Mucosa of gallbladder (tissue), 1 donor: ENCODE measurements at places on chromosomes 2 and 18.

DNA sequence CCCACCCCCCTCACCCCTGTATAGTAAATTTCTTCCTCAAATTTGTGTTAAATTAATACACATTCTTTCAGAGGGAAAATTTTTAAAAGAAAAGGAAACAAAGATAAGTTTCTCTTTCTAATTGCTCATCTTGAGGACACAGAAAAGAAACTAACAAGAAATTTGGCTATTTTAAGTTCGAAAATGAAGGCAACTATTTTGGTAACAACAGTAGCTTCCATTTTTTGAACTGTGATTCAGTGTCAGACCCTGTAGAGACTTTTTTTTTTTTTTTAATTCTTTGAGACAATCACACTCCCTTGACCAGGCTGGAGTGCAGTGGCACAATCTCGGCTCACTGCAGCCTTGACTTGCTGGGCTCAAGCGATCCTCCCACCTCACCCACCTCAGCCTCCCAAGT lies 194.9 kb downstream of the SS18 start:
- DNase-seq, result no peak

GRCh38 chr2:26542676-26543505 lies 65.0 kb upstream of the OTOF start:
- DNase-seq, result no peak

DNA sequence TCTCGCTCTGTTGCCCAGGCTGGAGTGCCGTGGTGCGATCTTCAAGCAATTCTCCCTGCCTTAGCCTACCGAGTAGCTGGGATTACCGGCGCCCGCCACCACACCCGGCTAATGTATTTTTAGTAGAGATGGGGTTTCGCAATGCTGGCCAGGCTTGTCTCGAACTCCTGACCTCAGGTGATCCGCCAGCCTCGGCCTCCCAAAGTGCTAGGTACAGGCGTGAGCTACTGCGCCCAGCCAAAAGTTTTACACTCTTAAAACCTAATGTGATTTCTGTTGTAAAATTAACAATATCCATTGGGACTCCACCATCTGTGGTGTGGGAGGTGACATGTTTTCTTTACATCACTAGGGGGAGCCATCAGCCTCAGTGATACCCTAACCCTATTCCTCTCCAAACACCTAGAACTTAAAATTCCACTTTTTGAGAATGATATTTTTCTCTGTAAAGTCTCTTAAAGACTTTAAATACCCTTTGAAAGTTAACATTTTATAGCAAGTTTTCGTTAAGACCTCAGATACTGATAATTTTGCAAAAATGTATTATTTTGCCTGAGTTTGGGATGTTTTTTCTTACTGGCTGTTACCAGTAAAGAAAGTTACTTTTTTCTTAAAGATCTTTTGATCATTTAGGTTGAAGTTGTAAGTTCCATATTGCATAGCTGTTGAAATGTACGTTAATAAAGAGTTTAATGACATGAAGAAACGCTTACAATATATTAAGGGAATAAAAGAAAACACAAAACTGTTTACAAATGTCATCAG lies 11.6 kb upstream of the EIF2AK2 start:
- DNase-seq, result no peak

GRCh38 chr2:150570712-150571111 lies 83.2 kb upstream of the RND3 start:
- no peak for DNase-seq

DNA sequence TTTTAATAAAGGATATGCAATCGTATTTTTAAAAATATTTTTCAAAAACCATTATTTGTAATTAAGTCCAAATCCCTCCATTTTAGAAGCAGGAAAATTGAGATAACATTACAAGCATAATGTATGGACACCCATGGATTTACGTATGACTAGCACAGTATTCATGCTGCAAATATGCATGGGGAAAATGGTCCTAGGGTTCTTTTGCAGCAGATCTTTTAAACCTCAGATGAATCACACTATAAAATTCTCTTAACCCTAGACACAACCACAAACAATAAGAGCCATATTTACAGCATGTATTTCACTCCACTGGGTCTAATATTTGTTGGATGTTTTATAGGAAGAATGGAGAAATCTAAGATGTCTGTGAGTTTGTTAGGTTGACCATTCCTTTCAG lies 453.4 kb downstream of the TGIF1 start:
- DNase-seq, result no peak

DNA sequence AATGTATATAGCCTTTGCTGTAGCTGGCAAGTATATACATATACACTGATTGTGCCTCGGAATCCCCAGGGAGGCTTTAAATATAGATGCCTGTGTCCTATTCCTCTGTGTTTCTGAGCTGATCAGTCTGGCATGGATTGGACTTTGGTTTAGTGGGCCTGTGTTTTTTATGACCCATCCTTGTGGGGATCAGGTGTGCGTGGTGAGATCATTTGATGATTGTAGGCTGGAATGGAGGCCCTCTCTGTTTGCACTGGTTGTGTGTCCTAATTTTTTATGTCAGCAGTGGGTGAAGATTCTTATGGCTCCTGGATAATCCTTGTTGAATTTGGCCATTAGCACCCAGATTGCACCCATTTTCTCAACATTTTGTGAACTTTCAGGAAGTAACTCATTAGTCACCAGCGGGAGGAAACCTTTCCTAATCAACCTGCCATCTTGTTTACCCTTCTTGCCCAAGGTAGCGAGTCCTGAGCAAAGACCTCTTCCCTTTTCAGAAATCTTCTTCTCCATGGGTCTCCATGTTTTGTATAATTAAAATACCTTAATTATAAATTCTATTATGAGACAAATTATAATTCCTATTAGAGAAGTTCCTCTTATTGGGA lies 75.8 kb downstream of the UGGT1 start:
- DNase-seq, result no peak

- no peak for DNase-seq
Observed at GRCh38 chr2:33073018-33073417, 126.3 kb downstream of the LTBP1 start.

DNA sequence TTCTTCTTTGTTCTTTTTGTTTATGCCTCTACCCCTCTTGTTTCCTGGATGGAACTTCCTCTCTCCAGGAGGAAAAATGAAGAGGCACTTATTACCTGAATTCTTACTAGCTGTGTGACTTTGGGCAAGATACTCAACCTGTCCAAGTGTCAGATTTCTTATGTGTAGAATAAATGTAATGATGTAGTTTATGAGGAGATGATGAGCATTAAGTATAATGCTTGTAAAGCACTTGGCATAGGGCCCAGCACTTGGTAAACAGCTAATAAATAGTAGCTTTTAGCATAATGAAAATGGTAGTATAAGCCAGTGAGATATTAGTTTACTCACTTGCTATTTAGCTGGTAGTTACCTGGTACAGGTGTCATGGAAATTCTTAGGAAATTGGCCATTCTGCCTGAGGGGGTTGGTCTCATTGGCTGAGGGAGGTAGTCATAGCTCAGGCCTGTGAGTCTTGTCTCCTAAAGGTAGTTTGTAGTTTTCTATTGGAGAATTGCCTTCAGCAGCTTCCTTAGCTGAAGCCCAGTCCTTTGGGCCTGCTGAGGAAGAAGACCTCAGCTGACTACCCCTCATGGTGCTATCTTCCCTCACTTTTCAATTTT lies 133.4 kb upstream of the NABP1 start:
- DNase-seq, result no peak

- no peak for DNase-seq
Observed at GRCh38 chr18:10022365-10022764, 108.5 kb downstream of the VAPA start.

DNA sequence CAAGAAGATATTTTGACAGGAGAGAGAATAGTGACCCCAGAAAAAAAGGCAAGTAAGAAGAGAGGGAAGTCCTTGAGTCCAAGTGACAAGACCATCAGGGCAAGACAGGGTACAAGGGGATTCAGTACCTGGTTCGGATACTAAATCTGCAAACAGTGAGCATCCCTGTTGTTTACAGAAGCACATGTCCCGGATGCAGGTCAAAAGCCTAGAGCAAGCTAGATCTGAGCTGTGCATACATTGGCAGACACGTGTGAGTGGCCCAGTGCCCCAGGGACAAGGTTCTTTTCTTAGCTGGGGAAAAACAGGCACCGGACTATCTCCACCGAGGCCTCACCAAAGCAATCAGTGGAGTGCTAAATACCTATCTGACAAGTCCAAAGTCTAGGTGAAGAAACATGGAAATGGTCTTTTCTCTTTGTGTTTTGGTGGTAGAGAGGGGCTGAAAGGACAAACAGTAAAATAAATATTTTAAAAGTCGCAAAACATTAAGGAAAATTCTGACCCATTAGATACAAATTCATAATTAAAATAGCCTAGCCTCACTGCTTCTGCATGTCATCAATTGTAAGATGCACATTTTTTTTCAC lies 165.2 kb downstream of the SUCLG1 start:
- no peak for DNase-seq

GRCh38 chr18:55228191-55228590 lies 268.9 kb upstream of the CCDC68 start:
- no peak for DNase-seq

DNA sequence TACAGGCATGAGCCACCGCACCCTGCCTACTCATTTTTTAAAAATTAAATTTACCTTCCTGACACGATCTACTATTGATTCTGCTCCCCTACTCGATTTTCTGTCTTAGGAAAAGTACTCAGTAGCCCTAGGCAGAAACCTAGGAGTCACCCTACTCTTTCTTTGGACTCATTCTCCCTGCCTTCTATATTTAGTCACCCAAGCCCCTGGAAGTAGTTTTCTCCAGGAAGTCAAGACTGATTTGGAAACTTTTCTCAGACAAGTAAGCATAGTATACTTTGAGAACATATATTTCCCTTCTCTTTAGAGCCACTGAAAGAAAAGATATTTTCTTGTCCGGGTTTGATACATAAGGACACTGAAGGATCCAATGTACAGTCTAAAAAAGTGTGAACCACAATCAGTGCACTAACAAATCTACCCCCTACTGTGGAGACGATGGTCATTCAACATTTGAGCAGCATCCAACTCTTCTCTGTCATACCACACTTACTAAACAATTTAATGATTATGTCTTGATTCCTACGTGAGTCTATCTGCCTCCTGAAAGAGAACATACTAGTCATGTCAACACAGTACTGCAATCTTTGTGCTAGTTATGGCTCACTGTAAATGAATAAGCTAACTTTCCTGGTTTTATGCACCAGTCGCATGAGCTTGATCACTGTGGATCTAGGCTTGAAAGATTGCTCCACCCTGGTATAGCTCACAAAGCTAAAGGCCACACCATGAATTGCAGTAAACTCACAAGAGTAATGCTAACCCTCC lies 19.8 kb downstream of the YWHAQ start:
- DNase-seq, result no peak

DNA sequence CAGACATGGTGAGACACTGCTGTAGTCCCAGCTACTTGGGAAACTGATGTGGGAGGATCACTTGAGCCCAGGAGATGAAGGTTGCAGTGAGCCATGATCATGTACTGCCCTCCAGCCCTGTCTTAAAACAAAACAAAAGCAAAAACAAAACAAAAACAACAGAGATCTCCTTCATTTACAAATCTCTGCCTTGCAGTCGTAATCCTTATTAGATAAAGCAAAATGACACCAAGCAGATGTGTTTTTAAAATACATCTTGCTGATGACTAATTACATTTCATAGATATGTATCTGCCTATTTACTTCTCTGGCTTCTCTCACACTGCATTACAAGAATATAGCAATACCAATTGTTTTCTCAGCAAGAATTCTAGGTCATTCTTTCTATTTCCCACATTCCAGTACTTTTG lies 22.8 kb downstream of the NFE2L2 start:
- no peak for DNase-seq

DNA sequence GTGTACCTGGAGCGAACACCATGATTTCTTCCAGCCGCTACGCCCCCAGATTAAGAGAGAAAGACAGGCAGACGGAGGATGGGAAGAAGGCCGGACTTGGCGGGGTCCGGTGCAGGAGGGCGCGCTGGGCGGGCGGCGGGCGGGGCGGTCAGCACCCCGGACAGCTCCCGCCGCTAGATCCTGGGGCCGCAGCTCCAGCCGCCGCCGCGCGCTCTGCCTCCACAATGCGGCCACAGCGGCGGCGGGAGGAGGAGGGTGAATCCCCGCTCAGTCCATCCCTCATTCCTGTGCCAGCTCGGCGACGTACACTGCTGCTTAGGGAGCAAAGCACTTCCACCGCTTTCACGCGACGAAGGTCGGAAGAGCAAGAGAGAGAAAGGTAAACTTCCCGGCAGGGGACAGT lies at the start of gene AKAIN1:
TSS of gene AKAIN1 (minus strand) at position 226 of the 403 bp plus-strand sequence. CDS start at position 22, 204 bp downstream.
- DNase-seq, result peak; percentile 10

DNA sequence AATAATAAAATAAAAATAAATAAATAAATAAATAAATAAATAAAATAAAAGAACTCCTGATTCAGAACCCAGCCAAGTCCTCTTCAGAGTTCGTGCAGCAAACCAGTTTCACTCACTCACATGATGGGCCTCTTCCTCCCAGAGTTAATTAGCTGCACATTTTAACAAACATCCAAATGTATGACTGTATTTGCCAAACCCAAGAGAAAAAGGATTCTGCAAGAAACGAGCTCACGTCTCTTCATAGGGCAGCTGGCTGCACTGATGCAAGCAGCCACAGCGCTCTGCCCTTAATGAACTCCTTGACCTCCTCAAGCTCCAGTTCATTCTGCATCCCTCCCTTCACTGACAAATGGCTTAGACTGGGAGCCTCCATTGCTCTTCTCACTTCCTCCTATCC lies 55.1 kb downstream of the MREG start:
- DNase-seq, result no peak

GRCh38 chr2:112021290-112021689 lies 33.8 kb upstream of the TMEM87B start:
- DNase-seq, result no peak

DNA sequence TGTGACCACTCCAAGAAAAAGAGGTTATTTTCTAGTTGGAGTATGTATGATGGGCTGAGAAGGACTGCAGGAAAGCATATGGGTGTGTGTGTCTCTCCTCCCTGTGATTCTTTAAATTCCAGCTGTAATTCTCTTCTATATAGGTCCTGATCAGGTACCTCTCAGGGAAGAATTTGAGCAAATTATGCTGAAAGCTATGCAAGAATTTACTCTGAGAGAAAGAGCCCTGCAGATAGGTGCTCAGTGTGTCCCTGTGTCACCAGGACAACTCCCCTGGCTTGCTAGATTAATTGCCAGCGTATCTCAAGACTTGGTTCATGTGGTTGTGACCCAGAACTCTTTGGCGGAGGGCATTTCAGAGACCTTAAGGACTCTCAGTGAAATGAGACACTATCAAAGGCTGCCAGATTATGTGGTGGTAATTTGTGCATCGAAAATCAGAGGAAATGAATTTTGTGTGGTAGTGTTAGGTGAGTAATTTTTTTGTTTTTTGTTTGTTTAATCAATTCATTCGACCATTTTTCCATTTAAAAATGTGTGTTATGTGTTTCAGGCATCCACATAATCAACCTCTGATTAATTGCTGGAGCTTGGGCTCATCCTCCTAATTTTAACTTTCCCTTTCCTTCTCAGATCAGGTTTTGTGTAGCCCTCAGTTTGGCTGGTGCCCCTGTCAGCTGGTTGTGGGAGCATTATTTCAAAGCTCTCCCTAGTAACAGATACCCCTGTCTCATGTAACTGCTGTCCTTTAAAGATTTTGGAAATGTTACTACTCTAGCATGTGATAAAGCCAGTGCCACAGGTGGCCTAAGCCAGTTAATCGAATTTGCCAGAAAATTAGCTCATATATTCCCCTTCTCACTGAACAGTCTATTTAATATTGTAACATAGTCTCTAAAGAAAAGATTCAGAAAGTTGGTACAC lies 150.9 kb downstream of the ESCO1 start:
- DNase-seq, result no peak
